ENCODE measurements at places on chromosomes 2 and 18. TPM values are rescaled to one million over a fixed set of nuclear protein-coding genes. Genes with fewer than 3 reads are reported as not detected.
A peak's percentile ranks its signal among the peaks of the same experiment; 100 is the strongest.

The SOCS6 gene
- 27.4 TPM for total RNA-seq

The GPR45 gene
- not detected for total RNA-seq

The TXNDC2 gene
- 0.05 TPM for total RNA-seq

The RGPD3 gene
- total RNA-seq = 0.21 TPM

The FKBP7 gene
- total RNA-seq = 10.5 TPM

The L3MBTL4 gene
- total RNA-seq = not detected

The CAPN14 gene
- total RNA-seq = not detected

DNA sequence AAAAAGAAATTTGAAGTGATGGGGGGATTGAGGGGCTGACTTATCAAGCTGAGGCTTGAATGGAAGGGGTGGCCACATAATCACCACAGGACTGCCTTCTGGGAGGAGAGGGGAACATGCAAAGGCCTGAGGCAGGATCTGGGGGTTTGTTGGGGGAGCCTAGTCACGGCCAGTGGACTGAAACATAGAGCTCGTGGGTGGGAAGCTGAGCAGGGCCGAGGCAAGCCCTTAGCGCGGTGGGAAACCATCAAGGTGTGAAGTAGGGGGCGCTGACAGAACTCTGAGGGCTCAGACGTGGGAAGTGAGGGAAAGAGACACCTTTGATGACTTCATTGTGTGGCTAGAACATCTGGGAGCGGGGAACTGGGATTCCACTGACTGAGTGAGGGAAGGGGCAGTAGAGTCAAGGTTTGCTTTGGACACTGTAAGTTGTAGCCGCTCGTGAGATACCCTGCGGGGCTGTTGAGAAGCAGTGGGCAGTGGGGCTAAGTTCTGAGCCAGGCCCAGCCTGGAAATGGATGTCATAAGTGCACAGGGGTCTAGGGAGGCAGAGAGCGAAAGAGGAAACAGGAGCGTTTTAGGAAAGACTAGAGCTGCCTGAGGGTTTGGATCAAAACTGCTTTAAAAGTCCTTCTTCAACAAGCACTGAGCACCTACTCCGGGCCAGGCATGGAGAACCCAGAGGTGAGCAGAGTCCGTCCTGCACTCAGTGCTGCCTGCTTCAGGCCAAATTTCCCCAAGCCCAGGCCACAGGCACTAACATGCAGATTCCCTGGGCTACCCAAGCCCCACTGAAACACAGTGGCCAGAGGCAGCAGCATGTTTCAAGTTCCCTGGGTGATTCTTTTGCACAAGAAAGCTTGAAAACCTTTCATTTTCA is 686 bp upstream of the SNORC start:
- DNase-seq = no peak

DNA sequence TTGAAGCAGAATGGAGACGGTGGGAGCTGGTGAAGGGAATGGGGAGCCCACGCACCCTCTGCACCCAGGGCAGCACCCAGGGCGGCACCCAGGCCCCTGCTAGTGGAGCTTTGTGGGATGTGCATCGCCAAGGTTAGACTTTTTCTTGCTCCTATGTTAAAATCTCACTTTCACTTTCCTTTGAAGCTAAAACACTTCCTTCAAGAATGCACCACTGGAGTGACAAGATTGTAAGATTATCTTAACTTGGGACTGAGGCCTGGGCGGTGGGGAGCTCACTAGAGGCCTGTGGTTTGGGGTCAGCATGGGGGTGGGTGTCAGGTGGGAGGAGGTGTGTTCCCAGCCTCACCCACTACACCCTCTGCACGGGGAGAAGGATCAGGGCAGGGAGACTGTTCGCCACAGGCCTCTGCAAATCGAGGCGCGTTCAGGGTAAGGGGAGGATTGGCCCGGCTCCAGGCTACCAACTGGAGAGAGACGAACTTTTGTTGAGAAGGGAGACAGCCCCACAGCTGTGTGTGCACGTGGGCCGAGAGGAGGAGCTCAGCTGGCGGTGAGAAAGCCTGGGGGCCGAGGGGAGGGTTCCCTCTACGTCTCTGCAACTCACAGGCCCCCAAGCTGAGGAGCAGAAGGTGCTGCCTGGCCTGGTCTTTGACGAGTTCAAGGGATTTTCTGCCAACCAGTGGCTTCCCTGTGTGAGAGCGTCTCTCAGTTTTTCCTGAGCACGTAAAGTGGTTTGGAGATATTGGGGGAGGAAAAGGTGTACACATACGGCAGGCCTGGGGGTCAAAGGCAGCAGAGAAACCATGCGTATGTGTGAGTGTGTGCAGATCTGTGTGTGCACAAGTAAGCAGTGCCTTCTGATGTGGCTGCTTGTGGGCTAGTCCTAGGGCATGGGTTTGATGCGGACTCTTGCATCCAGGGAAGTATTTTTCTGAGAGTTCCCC is 147.7 kb downstream of the KLHL29 start:
- no peak for DNase-seq

DNA sequence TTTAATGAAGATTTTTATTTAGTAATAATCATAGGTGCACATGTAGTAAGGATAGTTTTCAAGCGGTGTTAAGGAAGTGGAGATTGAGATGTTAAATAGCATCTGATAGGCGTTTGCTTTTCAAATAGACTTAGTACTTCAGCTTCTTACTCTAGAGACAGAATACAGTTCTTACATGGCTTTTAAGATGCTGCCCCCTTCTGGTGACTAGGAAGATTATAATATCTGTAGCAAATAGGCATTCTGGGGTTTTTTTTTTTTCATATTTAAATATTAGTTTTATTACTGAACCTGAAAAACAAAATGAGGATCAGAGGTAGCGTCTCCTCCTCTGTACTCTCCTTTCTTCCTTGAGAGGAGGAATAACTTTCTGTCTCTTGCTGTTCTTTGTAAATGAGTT is 100.2 kb downstream of the AGAP1 start:
- peak; percentile 72 for DNase-seq

DNA sequence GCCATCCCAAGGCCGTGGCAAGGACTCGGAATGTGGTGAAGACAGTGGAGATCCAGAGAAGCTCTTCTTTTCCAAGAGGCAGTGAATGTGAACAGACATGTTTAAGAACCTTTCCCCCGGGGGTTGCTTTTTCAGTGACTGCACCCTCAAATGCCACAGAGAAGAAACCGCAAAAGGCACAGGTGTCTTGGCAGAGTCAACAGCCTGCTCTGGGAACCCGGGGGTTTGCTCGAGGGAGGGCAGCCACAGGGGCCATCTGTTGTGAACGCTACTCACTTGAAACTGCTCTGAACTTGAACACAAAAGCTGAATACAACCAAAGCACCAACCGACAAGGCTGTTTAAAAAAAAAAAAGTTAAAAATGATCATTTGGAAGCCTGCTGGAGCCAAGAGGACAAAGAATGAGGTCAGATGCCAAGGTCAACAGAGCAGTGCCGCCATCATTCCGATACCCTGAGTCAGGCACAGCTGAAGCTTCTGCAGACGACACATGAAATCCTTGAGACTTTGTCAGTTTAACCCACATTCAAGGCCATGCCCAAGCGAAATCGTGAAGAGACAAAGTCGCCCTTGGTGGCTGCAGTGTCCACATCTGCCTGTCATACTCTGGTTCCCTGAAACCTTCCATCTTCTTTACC is 47.4 kb downstream of the PSMG2 start:
- peak; percentile 86 for DNase-seq

DNA sequence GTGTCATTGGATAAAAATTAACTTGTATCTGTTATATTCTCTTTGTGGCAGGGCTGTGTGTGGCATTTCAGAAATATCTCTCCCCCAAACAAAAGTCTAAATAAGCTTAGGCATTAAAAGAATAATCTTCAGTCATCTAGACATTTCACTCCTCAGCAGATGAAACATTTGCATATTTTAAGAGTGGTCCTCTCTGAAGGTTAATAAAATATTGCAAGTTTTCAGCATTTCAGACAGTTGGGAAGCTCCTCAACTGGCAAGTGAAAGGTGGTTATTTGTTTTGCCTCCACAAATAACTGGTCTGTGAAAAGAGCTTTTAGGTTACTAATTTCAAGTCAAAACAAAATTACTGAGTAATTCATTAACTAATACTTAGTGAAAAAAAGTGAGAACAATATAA is 462.6 kb downstream of the EPHA4 start:
- no peak for DNase-seq

DNA sequence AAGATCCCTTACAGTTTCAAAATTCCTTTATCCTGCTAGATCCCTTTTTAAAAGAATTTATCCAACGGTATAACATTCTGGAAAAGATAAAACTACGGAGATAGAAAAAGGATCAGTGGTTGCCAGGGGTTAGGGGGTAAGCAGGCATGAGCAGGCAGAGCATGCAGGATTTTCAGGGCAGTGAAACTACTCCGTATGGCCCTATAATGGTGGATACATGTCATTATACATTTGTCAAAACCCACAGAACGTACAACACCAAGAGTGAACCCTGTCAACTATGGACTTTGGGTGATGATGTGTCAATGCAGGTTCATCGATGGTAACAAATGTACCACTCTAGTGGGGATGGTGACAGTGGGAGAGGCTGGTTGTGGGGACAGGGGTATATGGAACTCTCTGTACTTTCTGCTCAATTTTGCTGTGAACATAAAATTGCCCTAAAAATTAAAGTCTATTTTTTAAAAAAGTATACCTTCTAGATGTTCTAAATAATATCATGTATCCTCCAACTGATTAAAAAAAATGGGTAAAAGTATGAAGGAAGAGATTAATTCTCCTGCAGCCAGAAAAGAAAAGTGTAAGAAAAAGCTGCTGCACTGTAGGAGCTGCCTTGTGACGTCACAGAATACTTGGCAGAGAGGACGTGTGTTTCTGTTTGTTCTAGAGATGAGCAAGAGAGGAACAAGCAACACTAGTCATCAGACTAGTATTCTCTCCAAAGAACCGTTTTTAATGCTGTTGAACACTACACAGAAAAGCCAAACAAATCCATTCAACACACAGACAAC is 23.6 kb downstream of the ANKRD44 start:
- DNase-seq = peak; percentile 81

DNA sequence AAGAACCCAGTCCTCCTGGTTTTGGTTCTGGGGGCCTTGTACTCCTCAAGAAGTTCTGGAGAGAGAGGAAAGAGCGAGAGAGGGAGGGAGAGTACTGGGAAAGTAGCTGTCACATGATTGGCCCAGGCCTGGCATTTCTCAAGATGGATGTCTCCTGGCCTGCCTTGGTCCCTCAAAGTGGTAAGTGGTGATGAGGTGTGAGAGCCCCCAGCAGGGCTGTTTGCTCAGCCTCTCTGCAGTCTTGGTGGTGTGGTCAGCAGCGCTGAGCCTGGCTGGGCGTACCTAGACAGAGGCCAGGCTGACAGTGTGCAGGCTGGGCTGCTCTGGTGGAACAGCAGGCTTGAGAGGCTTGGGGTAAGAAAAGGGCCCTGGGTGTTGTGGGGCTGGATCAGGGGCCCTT is 2.5 kb downstream of the SPEG start:
- no peak for DNase-seq

GRCh38 chr18:45510656-45511055 is 104.6 kb upstream of the SLC14A2 start:
- DNase-seq = no peak

GRCh38 chr2:109428841-109429566 is 184.8 kb downstream of the SEPTIN10 start:
- DNase-seq = no peak

Measured in A172 (cell line).